ENCODE measurements at places on chromosomes 1 and 21.
A peak's percentile ranks its signal among the peaks of the same experiment; 100 is the strongest.

- no peak for DNase-seq
Measured at GRCh38 chr1:79388694-79389361, 382.3 kb upstream of the ADGRL4 start.

- DNase-seq = no peak
Measured at GRCh38 chr1:37032660-37033354, 1.5 kb downstream of the GRIK3 start.

DNA sequence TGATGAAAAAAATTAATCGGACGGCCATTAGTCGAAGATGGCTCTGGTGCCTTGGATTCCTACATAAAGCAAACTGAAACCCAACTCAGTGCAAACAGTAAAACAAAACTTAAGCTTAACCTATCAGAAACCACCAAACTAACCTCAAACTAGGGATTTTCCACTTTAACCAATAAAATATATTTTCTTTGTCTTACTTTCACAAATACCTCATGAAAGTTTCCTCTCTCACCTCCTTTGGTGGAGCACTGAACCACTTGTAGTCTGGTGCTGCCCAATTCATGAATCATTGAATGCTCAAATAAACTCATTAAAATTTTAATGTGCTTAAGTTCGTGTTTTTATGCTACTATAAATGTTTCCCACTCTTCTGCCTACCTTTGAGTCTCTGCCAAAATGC is 7.0 kb downstream of the ADORA3 start:
- DNase-seq = no peak

GRCh38 chr1:205430696-205431305 is 8.9 kb upstream of the LEMD1 start:
- peak; percentile 76 for DNase-seq

- DNase-seq = no peak
Measured at GRCh38 chr1:109687641-109688499, at the start of gene GSTM1. TSS of gene GSTM1 (plus strand) at chr1:109687817. CDS start at chr1:109687874, 57 bp downstream.

GRCh38 chr1:116345011-116345410 is 28.0 kb upstream of the ATP1A1 start:
- DNase-seq = no peak

- no peak for DNase-seq
Measured at GRCh38 chr1:215606564-215607168, 39.6 kb downstream of the KCTD3 start.

DNA sequence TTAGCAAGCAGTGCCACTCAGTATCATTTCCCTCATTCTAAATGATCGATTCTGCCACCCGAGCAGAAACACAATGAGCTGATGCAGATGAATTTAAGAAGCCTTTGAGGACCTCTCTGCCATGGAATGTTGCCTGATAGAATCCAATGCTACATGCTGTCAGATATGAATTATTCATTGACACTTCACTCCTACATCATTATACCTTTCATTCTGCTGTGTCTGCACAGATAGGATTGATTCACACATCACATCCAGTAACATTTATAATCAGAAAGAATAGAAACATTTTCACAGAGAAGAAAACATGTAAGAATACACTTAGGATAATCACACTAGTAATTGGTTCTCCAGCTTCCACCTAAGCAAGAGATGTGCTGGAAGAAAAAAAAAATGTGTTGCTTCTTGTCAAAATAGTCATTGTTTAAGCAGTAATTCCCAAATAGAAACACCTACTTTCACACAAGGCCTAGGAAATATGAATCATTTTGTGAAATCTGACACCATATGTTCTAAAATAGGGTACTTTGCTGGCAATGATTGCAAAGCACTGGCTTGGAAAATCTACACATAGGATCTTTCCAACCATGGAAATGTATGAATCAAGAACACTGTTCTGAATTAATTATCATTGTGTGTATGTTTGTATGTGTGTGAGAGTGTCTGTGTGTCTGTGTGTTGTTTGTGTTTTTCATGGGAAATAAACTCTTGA is 110.1 kb downstream of the GRIK1 start:
- DNase-seq = no peak

DNA sequence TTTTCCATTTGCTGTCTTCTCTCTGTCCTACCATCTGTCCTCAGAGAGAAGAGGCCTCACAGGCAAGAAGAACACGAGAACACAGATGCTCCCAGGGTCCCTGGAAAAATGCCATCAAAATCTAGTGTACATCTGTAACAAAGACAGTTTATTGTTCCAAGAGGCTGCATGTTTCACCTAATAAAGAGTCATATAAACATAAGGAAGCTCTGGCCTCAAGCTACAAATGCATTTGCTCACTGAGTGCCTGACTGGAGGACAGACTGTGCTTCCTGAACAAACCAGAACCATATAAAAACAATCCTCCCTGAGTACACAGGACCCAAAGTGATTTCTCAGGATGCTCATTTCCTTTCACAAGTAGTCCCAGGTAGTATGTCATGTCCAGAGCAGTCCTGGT is 76.3 kb upstream of the SLC44A3 start:
- no peak for DNase-seq

GRCh38 chr1:202656951-202657646 is 53.2 kb downstream of the SYT2 start:
- DNase-seq = no peak

- DNase-seq = no peak
Measured at GRCh38 chr1:59411147-59411546, 114.3 kb downstream of the FGGY start.

DNA sequence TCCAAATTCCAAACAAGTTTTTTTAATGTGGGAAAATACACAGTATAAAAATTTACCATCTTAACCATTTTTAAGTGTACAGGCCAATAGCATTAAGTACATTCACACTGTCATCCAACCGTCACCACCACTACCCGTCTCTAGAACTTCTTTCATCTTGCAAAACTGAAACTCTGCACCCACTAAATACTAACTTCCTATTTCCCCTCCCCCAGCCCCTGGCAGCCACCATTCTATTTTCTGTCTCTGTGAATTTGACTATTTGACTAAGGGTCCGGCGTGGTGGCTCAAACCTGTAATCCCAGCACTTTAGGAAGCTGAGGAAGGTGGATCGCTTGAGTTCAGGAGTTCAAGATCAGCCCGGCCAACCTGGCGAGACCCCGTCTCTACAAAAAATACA is 36.1 kb downstream of the CLSTN1 start:
- peak; percentile 69 for DNase-seq

GRCh38 chr1:91564888-91565701 is 64.4 kb downstream of the CDC7 start:
- DNase-seq = no peak

DNA sequence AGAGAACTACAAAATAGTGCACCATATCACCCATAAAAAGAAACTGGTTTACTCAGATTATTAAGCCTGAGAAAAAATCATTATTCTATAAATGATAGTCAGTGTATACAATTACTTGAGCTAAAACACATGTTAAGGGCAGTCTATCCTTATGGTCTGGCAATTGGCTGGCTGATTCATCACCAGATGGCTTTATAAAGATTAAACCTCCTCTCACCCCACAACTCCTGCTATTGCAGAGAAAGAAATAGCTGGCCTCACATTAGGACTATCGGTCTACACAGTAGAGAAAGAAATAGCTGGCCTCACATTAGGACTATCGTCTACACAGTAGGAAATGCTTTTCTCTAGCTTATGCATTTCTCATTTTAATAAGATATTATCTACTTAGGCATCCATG is 21.2 kb downstream of the CEP170 start:
- no peak for DNase-seq

- no peak for DNase-seq
Measured at GRCh38 chr1:16443975-16444770, 3.6 kb downstream of the NECAP2 start.

All from CD8-positive, alpha-beta memory T cell (primary cell).